ENCODE measurements at places on chromosomes 4 and X.
A peak's percentile ranks its signal among the peaks of the same experiment; 100 is the strongest.

GRCh38 chrX:136417806-136418205 is 69.9 kb upstream of the BRS3 start:
- DNase-seq, result no peak

DNA sequence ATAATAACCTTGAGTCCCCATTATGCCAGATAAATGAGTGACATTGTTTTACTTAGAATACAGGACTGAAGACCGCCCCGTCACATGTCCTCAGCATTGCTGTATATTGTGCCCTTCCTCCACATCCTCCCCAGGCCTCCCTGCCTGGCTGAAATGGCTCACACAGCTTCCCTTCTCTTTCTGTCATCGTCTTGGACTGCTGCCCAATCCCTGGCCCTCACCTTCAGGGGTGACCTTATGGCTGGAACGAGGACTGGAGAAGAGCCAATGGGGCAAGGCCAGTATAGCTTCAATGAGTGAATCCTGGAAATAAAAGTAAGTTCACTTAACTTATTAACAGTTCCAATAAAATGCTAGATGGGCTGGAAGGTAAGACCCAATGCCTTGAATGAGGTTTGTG is 2.7 kb downstream of the KCNE5 start:
- no peak for DNase-seq

GRCh38 chr4:134627366-134627765 is 425.8 kb upstream of the PABPC4L start:
- no peak for DNase-seq

- no peak for DNase-seq
Measured at GRCh38 chr4:137678796-137679195, 146.5 kb upstream of the PCDH18 start.

DNA sequence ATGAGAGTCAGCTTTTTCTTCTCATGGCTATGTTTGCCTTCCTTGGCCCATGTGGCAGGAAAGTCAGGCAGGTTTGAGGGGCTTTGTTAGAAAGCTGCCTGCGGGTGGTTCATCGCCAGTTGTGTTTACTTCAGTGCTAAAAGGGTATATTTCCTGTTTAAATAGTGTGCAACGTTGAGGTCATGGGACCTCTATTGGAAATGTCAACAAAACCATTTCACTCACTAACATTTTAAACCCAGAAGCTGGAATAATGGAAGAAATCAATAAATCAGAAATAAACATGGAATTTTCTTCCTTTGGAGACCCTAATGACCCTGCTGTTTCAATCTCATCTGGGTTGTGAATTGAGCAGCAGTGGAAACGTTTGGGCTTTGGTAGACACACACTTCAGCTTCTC is 185.8 kb downstream of the ANKRD50 start:
- DNase-seq, result no peak

GRCh38 chr4:93187892-93188291 is 640.7 kb upstream of the ATOH1 start:
- DNase-seq, result no peak

DNA sequence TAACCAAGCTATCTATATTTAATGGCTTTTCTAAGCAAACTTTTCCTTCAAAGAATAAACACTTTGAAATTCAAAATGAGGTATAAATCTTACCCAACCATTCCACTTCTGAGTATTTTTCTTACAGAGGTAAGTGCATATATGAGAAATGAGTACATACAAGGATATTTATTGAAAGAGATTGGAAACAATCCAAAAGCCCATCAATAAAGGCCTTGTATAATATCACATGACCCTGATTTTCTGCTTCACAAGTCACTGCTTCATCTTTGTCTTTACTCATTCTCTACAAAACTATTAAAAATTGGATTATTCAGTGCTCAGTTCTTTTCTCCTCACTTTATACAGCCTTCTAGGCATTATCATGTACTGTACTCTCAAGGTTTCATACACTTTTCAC is 91.3 kb downstream of the SRPX start:
- DNase-seq, result no peak

DNA sequence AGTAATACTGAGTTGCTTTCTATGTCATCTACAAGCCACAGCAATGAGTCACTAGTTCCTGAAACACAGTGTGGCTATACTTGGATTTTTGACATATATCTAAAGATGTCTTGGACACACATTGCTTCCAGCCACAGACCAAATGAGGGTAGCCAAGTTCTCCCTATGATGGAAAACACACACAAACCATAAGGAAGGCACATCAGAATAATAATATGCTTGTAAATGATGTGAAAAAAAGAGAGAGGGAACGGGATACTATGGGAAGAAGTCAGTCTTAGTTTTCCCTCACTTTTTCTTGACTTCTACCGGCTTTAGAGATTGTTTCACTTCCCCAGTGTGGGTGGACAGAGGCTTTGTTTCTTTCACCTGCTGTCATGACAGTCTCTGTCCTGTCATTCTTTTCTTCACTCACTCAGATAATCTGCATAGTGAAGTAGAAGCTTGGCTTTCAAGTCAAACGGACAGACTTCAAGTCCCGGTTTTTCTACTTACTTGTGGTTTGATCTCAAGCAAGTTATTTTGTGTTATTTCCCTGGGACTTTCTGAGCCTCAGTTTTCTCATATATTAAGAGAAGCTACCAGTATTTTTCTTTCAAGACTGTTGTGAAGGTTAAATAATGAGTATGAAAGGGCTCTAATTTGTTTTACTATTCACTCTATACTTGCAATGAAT is 34.7 kb downstream of the P2RY10 start:
- no peak for DNase-seq

DNA sequence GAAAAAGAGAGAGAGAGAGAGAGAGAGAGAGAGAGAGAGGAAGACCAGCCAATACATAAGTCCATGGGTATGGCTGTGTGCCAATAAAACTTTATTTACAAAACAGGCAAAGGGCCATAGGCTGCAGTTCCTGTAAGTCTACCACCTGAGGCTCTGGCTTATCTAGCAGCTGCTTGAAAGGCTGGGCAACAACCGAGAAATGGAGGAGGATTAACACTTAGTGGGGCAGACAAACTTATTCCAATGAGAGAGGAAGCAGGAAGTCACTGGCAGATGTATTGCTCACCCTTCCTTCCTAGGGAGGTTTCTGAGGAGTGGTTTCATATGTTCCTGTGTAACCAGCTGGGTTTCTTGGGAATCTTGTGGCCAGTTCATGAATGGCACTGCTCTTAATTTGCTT is 4.7 kb upstream of the GPR143 start:
- DNase-seq, result no peak

DNA sequence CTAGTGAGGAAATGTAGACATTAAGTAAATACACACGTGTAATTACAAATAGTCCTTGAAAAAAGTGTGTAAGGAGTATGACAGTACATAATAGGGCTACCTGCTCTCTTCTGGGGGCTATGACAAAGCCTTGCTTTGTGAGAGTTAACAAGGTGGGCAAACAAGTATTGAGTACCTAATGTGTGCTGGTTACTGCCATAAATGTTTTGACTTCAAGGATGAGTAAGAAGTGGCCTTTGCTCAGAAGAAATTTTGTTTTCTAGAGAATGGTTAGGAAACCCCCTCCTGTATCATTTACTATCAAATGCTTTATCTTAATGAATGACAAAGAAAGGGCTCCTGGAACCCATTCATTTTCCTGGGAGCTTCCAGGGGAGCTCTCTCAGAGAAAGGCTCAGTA is 167.0 kb upstream of the CASK start:
- no peak for DNase-seq

GRCh38 chrX:40943093-40943641 is 142.1 kb upstream of the USP9X start:
- DNase-seq, result no peak

DNA sequence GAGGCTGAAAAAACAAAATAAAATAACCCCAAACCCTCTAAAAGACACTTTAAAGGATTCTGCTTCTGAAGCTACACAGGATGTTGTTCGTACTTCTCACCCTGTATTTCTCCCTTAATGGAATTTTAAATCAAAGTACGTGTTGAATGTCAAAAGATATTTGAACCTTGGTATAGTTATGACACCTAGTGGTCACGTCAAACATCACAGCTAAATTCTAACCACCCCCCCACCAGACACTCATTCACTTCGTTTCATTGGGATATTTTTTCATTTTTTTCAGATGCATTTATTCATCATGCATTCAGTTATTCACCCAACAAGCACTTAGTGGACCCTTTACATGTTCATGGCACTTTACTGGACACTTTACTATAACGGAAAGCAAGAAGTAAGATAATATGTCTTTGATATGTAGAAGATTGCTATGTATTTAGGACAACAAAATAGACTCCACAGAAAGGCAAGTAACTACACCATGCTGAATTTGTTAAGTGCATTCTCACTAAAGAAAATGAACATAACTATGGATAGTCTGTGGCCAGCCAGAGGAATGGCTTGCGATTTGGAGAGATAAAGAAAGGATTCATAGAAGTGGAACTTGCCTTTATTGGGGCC is 62.5 kb upstream of the GPR174 start:
- DNase-seq, result peak; percentile 21

- DNase-seq, result no peak
Measured at GRCh38 chrX:39377157-39377556, 575.9 kb downstream of the MID1IP1 start.

GRCh38 chr4:163660636-163661035 is 166.1 kb downstream of the TMA16 start:
- DNase-seq, result no peak

- no peak for DNase-seq
Measured at GRCh38 chr4:87180767-87181166, 39.7 kb downstream of the KLHL8 start.

DNA sequence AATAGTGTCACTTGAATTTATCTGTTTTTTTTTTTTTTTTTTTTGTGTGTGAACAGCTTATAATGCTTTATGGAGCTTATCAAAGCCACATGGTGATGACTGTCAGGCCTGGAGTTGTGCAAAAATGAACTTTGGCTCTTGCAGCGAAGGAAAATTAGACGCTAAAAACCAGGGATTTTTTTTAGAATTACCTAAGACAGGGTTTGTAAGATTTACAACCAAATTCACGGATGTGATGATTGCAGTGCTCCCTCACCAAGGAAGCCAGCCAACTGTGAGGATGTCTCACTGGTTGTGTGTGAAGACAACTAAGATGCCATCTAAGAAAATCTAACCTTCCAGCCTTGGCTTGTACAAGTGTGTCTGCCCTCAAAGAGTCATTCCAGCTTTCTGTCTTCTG is 127.1 kb upstream of the SLC4A4 start:
- no peak for DNase-seq

DNA sequence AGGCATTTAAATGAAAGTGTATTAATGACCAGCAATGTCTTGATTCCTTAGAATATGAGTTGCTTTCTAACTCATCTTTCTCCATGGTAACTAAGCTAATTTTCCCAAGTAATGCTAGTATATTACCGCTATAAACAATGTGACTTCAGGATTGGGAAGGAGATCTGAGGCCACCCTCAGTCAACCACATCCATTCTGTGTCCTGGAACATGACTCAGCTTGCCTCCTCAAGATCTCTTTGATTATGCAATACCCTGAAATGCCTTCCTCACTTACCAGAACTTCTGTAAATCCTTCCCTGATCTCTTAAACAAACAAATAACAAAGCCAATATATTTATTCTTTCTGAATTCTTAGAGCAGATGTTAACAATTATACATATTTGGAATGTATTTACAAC is 1495.5 kb downstream of the PCDH18 start:
- DNase-seq, result no peak

DNA sequence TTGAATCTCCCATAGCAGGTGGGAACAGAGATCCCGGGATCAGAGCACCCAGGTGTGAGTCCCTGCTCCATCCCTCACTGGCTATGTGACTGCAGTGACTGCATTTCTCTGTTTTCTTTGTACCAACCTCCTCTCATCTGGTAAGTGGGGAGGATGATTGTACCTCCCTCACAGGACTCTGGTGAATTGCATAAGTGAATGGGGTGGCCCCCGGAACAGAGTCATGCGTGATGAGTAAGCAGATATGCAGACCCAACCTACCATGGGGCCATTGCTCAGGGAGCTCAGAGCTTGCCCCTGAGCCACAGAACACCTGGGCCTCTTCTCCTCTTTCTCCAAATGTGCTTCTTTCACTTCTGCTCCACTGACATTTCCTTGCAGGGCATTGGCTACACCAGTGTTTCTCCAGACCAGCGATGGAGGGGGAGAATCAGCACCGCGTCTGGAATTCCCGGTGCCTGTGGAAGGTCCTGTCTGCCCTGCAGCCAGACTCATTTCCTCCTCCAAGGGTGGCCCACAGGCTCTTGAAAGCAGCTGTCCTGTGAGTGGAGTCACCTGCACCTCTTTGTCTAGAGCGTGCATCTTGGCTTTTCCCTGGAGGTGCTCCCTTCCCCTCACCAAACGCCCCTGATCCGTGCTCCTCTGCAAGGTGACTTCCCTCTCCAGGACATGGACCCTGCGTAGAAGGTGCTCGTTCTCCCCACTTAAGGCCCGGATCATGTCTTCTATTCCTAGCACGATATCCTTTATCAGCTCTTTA is 30.0 kb downstream of the C4orf50 start:
- no peak for DNase-seq

DNA sequence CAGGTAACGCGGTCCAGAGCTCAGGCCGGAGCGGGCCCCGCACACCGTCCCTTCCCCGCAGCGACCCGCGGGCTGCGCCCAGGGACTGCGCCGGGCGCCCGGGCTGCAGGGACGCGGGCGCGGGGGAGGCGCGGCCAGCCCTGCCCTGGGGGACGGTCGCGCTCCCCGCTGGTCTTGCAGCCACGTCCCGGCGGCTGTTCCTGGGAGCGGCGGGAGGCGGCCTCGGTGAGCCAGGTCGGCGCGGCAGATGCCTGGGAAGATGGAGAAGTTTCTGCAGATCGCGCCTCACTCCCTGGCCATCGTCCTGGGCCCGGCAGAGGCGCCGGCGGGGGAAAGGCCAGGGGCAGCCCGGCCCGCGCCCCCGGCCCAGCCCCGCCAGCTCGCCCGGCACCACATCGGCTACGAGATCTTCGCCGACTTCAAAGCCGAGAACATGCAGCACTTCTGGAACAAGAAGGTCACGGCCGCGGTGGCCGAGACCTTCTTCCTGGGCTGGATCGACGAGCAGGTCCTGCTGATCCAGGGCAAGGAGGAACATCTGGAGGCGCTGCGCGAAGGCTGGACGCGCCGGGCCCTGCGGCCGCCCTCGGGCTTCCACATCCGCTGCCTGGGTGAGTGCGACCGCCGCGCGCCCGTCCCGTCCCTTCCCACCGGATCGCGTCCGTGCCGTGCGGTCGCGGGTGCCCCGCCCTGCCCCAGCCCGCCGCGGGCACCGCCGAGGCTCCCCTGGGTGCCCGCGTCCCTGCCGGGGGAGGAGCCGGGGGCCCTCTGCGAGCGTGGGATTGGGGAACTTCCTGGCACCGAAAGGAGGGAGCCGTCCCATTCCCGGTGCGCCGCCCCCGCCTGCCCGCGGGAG is 107.4 kb upstream of the STOX2 start:
- peak; percentile 60 for DNase-seq

DNA sequence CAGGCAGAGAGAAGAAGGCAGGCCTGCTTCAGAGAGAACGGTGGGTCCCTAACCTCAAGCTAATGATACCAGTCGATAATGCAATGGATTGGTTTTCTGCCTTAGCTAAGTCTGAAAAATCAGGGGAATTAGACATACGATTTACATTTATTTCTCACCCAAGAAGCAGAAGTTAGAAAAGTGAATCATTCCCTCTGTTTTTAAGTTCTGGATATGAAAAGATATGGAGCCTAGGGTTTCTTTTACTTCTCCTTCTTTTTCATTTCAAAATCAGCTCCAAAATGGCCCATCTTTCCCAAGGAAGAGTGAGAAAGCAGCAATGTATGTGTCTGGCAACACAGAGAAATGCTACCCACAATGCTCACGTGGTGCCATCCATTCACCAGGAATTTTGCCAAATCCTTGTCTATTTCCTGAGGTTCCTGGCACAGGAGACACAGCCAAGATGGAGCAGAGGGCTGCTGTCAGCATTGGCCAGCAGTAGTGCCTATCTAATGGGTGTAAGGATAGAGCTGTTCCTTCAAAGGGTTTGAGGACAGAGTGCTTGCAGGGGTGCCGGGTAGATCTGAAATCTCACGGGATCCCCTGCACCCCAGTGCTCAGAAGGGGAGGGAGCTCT is 231.5 kb downstream of the MAML3 start:
- DNase-seq, result no peak

Data from Calu3 (cell line).